Upper lobe of left lung (tissue), 6 donors: ENCODE measurements at places on chromosomes 11 and 22. TPM values are rescaled to one million over a fixed set of nuclear protein-coding genes. Genes with fewer than 3 reads are reported as not detected.

DNA sequence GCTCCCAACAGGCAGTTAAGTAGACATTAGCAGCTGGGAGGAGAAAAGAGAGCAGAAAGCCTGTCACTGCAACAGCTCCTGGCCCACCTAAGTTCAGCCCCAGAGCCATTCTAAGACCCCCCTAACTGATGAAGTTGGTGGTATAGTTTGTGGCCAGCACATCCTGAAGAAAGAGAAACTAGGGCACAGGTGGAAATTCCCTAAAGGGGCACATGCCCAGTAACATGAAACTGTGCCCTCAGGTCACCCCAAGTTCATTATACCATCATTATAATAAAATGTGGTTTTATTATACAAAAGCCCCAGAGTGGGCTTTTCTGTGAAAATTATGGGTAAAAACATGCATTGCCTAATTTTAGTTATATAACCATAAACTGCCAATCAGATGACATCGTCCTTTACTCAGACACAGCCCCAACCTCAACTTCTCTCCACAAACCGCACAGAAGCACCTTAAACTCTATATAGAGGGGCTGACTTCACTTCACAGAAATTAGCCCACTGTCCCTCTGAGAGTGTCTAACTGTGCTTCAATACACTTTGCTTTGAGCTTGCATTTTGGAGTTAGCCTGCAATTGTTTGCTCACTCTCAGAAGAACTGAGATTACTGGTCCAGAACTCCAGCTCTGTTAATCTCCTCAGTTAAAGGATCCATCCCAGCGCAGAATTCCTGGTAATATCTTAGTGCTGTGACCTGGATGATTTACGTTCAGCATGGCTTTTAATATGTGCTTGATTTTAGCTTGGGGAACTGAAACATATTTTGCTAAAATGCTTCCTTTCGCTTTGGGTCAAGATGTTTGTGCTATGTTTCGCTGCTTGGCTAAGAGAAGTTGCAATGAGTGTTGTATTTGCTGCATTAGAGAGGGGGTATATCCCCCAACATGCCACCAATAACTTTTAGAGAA lies 1.8 kb upstream of the APOL3 start:
- DNase-seq: no peak

DNA sequence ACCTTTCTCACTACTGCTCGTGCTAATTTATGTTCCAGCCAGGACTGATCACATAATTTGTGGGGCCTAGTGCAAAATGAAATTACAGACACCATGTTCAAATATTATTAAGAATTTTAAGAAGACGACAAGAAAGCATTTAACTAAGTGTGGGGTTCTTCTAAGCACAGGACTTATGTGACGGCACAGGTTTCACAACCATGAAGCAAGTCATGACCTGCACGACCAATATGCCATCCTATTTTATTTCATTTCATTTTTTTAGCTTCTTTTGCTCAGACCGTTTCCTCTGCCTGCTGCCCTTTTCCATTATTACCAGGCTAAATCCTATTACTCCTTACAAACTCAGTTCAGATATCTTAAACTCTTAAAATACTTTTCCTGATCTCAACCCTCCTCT lies 462.5 kb downstream of the AASDHPPT start:
- no peak for DNase-seq

- DNase-seq: no peak
Measured at GRCh38 chr11:118068206-118068944, 8.5 kb upstream of the TMPRSS4 start.

- DNase-seq: no peak
Measured at GRCh38 chr22:30889268-30889995, 79.1 kb downstream of the MORC2 start.

- no peak for DNase-seq
Measured at GRCh38 chr22:46641811-46642266, 21.7 kb downstream of the GRAMD4 start.

- DNase-seq: no peak
Measured at GRCh38 chr11:120652705-120653335, 141.3 kb downstream of the GRIK4 start.

The CCDC179 gene
- total RNA-seq: not detected
